HAP-1 (cell line): ENCODE measurements at places on chromosomes 2 and 18.

GRCh38 chr2:145220496-145220895 lies 700.6 kb upstream of the ZEB2 start:
- DNase-seq, result no peak

GRCh38 chr18:11271954-11272353 lies 122.6 kb upstream of the PIEZO2 start:
- no peak for DNase-seq

- DNase-seq, result no peak
Measured at GRCh38 chr2:41498781-41499180, 549.0 kb upstream of the PKDCC start.

DNA sequence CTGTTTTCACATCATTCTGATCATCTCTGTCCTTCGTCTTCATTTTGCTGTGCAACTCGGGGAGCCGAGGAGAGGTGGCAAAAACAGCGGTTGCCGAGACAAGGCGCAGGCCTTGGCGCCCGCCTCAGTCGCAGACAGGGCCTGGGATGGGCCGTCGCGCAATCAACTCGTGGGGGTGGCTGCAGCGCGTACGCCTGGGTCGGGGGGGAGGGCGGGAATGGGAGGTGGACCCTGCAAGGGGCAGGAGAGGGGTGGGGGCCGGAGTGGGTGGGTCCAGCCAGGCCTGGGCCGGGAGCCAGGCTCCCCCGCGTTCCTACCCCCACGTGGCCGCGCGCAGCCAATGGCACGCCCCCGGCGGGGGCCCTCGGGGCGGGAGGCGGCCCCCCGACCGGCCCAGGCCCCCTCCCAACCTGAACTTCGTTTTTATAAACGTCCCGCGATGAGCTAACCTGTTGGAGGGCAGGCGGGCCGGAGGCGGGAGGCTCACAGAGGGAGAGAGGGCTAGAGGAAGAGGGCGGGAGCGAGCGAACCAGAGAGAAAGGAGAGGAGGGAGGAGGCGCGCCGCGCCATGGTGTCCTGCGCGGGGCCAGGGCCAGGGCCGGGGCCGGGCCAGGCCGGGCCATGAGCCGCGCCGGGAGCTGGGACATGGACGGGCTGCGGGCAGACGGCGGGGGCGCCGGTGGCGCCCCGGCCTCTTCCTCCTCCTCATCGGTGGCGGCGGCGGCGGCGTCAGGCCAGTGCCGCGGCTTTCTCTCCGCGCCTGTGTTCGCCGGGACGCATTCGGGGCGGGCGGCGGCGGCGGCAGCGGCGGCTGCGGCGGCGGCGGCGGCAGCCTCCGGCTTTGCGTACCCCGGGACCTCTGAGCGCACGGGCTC lies at the start of gene HOXD13:
TSS of gene HOXD13 (plus strand) at position 452 of the 875 bp plus-strand sequence. CDS start at position 622, 170 bp downstream.
- DNase-seq, result peak; percentile 53

- no peak for DNase-seq
Measured at GRCh38 chr2:8089596-8089995, 592.3 kb upstream of the ID2 start.

DNA sequence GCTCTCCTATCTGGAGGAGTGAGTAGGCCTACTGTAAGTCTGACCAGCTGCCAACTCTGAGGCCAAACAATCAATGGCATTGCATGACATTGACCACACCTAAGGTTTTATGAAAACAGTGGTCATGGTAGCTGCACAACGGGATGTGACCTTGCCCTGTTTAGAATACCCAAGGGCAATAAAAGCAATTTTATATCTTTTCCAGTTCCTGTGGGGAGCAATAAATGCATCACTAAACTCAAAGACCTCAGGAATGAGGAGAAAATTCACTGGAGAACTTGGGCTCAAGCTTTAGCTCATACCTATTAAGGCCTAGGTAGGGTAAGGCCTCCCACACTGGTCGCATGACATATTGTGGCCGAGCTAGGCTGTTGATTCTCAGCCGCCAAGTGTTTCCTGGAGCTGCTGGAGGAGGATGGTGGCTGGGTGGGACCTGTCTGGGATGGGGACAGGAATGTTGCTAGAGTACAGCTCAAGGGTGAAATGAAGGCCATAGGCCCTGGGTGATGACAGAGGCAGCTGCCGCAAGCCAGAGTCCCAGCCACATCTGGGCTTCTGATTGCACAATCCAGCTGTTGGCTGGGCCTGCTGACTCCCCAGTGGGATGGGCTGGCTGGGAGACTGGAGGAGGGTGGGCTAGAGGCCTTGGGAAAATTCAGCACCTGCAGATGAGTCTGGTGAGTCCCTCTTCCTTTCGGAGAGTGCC lies 313.7 kb downstream of the CYP26B1 start:
- no peak for DNase-seq

DNA sequence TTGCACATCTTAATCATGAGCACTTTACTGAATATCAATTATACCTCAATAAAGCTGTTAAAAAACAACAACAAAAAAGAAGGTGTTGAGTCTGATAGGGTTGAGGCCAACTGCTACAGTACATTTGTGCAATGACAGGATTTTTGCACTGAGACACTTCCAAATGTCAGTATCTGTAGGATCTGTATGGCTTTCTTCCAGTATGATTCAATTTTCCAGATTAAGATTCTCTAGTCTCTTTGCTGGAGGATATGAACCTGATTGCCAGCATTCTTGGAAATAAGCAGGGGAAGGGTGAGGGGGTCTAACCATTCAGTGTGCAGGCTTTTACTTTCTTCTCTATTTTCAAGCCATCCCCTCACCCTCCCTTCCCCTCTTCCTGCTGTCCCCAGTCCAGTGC lies 85.1 kb downstream of the SEMA4F start:
- no peak for DNase-seq

GRCh38 chr18:23982155-23983079 lies 32.1 kb upstream of the TTC39C start:
- no peak for DNase-seq

DNA sequence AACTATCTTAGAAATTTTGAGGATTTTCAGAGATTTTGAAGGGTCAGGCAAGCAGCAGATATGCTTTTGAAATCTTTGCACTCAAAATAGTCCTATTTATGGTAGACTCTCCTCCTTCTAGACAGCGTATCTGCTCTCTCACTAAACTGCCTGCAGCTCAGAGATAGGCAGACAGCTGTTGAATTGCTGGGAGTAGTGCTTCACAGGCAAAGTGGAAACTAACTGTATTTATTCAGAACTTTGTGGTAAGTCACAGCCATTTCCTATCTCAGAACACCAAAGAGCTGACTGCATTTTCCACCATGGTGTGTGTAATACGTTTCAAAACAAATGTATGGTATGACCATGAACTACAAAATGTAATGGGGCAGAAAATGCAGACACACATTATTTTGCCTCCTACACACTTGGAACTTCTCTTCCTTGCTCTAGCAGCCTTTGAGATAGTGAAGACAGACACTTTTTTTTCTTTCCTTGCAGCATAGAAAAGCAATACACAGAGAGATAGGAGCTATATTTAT lies 352.4 kb downstream of the LRP1B start:
- no peak for DNase-seq

DNA sequence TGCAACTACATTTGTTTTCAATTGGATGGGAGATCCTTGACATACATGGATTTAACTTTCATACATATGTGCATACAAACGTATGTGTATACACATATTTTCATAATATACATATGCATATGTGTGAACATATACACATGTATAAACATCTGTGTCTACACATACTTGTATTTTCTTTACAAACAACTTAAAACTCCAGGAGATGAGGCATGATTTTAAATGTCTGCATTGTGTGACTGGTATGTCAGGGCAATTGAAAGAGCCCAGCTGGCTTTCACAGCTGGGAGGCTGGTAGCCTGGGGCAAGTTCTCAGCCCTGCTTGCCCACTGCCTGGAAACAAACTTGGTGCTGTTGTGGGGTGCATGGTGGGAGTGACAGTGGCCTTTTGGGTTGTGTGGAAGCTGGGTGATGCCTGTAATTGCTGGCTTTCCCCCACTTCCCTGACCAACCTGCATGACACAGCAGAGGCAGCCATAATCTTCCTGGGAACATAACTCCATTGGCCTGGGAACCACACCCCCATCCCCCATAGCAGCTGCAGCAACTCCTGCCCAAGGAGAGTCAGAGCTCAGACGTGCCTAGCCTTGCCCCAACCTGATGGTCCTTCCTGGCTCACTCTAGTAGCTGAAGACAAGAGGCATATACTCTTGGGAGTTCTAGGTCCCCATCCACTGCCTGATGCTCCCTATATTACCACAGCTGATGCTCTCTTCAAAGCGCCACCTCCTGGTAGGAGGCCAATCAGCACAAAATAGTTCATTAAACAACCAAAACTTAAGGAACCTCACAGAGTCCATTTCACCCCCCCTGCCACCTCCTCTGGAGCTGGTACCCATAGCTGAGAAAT lies 158.3 kb downstream of the CERS6 start:
- DNase-seq, result no peak

- DNase-seq, result no peak
Measured at GRCh38 chr2:122764014-122764413, 1008.6 kb downstream of the TSN start.

- no peak for DNase-seq
Measured at GRCh38 chr2:191333911-191334357, 88.7 kb downstream of the MYO1B start.

- no peak for DNase-seq
Measured at GRCh38 chr18:68455229-68455603, 259.7 kb downstream of the TMX3 start.

GRCh38 chr2:109707281-109708147 lies 86.6 kb upstream of the RGPD5 start:
- DNase-seq, result no peak

DNA sequence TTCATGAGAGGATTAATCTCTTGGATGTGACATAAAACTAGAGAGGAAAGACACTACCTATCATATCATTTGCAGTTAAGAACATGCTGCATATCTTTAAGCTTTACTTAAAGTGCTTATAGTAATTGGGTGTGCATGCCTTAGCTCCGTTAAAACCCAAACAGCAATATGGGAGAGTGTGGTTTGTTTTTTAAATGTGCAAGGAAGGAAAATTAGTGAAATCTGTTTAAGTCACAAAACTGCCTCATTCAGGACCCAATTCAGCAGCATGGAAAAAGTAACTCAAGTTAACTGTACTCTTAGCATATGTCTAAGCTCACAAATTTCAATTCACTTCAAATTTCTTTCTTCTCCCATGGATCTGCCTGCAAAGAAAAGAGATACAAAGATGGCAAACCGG lies 182.2 kb downstream of the ARHGAP15 start:
- no peak for DNase-seq

DNA sequence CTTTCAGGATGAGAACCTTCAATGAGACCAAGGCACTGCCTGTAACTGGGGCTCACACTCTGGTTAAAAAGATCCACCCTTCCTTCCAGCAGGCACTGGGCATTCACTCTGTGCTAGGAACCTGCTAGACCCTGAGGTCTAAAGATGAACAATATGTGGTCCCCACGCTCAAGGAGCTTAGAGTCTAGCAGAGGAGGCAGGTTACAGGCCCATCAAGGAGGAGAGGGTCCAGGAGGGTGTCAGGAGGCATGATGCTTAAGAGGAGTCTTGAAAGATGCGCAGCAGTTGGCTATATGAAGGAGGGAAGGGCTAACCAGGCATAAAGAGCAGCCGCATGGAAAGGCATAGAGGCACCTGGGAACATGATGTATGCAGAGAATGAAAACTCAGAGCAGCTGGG lies 4.5 kb downstream of the ANKRD53 start:
- no peak for DNase-seq

GRCh38 chr18:388200-388599 lies 112.3 kb downstream of the COLEC12 start:
- no peak for DNase-seq

DNA sequence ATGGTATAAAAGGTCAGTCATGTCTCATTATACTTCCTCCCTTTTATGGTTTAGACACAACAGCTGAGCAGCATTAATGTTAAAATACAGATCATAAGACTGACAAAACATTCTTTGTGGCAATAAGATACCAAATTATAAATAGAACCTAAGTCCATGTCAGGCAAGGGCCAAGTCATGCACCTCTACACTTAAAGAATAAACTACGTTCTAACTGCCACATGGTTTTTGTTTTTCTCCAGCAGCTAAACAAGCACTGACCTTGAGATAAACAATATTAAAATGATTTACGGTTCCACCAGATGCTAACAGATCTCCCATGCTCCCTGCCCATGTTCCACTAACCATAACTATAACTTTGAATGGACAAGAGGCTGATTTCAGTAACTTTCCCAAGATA lies 368.6 kb upstream of the TFPI start:
- no peak for DNase-seq

GRCh38 chr2:175914846-175915245 lies 87.2 kb downstream of the LNPK start:
- no peak for DNase-seq

- no peak for DNase-seq
Measured at GRCh38 chr18:32899819-32900218, 127.0 kb upstream of the KLHL14 start.

DNA sequence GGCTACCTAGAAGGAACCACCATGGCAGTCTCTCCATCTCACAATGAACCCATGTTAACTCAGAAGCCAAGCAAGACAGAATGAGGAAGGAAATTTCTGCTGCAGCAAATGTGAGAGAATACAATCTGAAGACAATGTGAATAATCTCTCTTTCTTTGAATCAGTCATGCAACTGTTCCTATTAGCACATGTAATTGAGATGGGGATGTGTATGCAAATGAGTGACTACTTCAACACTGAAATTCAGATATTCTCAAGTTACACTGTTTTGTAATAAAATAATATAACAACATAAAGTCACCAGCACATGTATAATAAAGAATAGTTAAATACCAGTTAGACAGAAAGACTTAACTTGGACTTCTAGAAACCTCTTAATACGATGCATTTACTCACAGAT lies 1200.6 kb upstream of the PIK3C3 start:
- DNase-seq, result no peak
